ENCODE measurements at places on chromosomes 6 and 20. TPM values are rescaled to one million over a fixed set of nuclear protein-coding genes. Genes with fewer than 3 reads are reported as not detected.

- no peak for DNase-seq
These were observed 103.6 kb upstream of the KCNK16 start for GRCh38 chr6:39426073-39426456.

DNA sequence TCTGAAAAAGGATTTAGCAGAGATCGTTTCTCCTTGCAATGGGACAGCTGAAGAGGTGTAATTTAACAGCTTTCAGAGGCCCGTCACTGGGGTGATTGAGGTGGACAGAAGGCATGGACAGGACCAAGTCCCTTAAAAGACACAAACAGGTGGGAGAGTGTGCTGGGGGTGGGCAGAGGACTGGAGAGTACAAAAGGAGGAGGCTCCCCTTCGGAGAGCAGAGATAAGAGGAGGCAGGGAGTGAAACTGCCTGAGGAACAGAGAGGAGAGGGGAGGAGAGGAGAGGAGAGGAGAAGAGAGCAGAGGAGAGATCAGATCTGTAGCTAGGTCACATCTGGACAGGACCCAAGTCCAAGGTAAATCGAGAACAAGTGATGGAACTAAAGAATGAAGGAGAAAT is 48.6 kb upstream of the PKHD1 start:
- no peak for DNase-seq

- no peak for DNase-seq
These were observed 46.8 kb downstream of the RREB1 start for GRCh38 chr6:7154341-7155139.

- DNase-seq: no peak
These were observed 239.9 kb upstream of the RNF217 start for GRCh38 chr6:124722141-124722878.

DNA sequence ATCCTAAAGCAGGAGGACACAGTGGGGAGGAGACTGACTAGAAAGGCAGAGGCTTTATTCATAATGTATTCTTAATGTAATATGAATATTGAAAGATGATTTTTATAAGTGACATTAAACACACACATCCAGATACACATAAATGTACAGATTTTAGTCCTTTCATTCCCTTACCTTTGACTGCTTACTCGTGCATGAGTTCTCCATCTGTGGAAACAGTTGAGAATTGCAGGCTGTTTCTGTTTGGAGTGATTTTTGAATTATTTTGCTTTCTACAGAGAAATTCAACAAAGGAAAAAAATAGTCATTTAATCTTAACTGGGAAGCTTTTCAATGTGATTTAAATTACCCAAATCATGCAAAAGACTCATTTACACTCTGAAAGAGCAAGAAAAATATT is 136.5 kb downstream of the RIMS1 start:
- DNase-seq: no peak

- no peak for DNase-seq
These were observed 628.0 kb upstream of the NRSN1 start for GRCh38 chr6:23498013-23498412.

DNA sequence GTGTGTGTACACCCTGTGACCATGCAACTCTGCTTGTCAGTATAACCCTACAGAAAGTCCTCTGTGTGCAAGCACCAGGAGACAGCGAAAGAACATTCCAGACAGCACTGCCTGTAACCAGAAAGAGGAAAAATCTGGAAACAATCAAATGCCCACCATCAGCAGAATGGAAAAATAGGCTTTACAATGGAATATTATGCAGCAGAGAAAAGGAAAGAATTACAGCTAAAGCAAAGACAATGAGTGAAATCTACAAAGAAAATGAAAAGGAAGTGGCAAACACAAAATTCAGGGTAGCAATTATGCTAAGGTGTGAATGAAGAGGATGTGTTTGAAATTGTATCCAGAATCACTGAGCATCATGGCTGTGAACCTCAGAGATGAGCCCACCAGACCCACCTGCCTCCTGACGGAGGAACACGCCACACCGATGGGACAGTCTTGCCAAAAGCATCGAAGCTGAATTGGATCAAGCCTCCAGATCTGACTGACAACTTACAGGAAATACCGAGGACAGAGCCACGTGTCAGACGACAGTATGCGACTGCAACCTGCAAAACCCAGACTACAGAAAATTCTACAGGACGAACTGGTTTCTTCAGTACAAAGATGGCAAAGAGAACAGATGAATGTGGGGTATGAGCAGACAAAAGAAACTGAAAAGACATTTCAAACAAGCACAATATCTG is 133.2 kb downstream of the NFATC2 start:
- no peak for DNase-seq

- no peak for DNase-seq
These were observed 48.6 kb downstream of the CHMP4B start for GRCh38 chr20:33859751-33860150.

MYCT1 gene
- 156 TPM for total RNA-seq

CGA gene
- total RNA-seq: not detected

All from glomerular endothelial cell (primary cell).